ENCODE measurements at places on chromosomes 2 and 18.

DNA sequence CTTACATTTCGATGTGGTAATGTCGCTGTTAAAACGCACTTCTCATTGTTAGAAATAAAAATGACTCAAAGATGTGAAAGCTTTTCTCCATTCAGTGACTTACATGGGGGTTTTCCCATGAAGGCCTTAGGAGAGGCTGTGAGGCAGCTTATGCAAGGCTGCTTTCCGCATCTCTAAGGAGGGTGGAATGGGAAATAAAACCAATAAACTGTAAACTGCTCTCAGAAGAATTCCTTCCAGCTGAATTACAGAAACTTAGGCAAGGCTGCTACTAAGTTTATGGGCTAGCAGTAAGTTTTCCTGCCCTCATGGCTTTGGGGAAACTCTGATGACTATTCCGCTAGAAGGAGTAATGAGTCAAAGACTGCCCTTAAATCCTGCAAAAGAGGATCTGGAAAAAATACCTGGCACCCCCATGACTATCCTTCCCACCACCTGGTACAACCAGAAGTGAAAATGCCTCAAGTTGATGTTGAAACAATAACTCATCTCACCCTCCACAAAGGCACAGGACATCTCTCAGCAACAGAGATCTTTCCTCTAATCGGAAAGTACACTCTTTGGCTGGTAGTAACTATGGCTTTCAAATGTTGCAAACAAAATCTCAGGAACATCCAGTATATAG is 97.7 kb upstream of the SMAD7 start:
- no peak for DNase-seq

GRCh38 chr2:165432234-165432966 is 37.1 kb upstream of the CSRNP3 start:
- DNase-seq: no peak

DNA sequence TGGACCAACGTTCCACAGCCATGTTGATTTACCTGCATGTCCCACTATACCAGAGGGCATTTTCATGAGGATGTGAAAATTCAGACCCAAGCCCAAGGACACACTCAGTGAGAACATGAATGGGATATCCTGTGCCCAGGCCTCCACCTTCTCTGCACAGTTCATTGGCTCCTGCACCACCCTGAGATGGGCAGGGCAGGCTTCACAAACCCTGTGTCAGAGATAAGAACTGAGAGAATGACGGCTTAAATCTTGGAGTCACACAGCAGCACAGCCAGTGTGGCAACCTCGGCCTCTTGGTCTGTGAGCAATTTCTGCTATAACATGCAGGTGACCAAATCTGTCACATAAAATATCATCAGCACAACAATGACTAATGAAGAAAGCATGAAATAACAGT is 71.9 kb downstream of the UXS1 start:
- DNase-seq: no peak

DNA sequence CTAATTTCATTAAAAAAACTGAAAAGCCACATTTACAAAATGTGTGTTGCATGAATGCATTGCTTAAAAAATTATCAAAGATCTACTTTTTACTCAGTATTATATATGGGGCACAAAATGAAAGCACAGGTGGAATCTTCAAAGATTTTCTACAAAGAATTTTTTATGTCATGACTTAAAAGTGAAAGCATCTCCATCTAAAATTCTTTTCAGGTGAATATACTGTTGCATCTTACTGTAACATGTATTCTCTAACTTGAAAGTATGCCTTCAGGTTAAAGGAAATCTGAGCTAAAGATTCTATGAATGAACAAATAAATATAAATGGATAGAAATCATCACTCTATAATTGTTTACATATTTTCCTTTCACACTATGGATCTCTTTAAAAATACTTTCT is 66.8 kb upstream of the WDR75 start:
- DNase-seq: no peak

DNA sequence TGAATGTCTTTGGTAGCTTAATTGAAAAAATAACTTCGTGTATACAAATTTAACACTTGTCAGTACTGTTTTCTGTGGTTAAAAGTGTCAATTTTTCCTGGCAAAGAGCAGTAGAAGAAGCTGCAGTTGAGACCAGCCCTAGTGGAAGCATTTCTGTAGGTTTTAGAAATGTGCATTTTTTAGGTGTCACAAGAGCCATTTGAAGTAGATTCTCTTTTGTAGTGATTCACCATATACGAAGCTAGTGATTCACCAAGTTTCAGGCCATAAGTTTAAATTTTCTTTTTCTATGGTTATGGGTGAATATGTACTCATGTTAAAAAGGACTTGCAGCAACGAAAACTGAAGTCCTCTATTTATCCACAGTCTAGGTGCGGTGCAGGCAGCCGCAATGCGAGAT is 4.2 kb downstream of the NABP1 start:
- DNase-seq: no peak

DNA sequence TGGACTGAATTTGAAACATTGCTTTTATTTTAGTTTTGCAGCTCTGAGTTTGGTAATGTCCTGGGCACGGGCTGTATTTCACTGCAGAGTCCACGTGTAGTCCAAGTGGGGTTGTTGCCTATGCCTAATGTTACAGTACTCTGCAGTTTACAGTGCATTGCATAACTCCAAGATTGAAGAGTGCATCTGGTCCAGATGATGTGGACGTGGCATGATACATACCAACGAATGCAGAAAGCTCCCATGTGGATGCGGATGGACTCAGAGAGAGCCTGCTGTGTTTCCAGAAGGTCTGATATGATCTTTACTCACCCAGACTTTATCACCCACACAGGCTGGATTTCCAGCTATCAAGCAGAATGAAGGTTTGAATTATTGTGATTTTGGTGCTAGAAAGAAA is 44.4 kb upstream of the CCDC68 start:
- no peak for DNase-seq

GRCh38 chr18:23231340-23232021 is 96.2 kb downstream of the CABLES1 start:
- no peak for DNase-seq

DNA sequence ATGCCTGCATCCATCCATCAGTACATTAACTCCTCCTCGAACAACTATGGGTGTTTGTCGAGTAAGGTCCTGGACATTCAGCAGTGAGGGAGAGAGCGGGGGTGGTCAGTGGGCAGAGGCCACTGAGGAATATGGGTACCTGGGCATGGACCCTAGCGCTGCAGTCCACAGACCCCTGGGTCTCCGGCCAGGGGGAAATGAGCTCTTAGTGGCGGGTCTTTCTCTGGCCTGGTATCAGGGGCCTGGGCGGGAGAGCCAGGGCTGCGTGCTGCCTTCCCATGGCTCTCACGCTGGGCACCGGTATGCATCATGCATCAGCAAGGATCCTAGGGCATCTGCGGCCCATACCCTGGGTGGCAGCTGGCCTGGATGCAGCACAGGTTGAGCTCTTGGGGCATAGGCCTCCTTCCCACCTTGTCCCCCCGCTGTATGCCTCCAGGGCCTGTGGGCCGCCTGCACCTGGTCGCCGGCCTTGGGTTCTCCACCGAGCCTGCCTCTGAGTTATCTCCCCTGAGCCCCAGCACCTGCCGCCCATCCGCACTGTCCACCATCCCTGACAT is 1.3 kb upstream of the MOCOS start:
- DNase-seq: no peak

DNA sequence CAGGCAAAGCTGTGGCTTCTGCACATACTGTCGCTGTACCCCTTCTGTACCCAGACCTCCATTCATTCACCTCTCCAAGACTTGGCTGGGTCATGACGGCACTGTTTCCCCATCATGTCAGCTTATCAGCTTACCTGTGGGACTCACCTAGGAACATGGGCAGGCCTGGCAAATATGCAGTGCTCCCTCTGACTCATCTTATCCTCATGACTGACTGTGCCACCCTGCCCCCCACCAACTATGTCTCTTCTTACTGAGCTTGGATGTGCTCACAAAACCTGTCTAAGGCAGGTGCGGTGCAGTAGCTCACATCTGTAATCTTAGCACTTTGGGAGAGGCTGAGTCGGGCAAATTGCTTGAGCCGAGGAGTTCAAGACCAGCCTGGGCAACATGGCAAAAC is 152.4 kb downstream of the MGAT5 start:
- DNase-seq: no peak

DNA sequence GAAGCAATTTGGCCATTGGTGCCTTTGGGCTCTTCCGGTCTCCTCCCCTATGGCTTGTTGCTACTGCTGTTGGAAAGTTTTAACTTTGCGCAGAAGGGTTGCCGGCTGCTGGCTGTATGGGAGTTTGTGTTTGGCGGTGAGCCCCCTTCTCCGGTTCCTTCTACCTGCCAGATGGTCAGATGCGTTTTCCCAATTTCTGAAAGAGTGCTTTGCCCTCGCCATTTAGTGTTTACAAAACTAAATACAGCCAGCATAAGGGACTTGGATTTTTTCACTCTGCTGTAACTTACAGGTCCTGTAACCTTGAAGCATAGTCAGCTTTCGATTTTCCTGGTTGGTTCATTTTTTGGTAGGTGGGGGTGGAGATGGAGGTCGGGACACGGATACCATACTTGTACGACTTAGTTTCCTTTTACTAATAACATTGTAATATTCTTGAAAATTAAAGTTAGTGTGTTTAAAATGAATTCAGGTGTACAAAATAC is 604 bp downstream of the COQ10B start:
- DNase-seq: no peak

- no peak for DNase-seq
These were observed 158.6 kb upstream of the HS6ST1 start for GRCh38 chr2:128477026-128477820.

- no peak for DNase-seq
These were observed 21.6 kb downstream of the PRKRA start for GRCh38 chr2:178429336-178429735.

GRCh38 chr18:2657788-2658458 is 2.4 kb downstream of the SMCHD1 start:
- DNase-seq: no peak

- DNase-seq: no peak
These were observed 87.9 kb downstream of the BCL2L11 start for GRCh38 chr2:111208639-111209038.

DNA sequence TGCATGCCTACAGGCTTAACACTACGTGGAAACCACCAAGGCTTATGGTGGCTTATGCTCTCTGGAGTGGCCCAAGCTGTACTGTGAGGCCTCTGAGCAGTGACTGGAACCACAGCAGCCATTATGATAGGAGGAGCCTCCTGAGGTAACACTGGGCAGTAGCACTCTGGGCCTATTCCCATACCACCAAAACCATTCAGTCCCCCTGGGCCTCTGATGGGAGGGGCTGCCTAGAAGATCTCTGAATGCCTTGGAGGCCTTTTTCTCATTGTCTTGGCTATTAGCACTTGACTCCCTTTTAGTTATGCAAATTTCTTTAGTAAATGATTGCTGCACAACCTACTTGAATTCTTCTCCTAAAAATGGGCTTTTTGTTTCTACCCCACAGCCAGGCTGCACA is 985.0 kb downstream of the DPP10 start:
- no peak for DNase-seq

DNA sequence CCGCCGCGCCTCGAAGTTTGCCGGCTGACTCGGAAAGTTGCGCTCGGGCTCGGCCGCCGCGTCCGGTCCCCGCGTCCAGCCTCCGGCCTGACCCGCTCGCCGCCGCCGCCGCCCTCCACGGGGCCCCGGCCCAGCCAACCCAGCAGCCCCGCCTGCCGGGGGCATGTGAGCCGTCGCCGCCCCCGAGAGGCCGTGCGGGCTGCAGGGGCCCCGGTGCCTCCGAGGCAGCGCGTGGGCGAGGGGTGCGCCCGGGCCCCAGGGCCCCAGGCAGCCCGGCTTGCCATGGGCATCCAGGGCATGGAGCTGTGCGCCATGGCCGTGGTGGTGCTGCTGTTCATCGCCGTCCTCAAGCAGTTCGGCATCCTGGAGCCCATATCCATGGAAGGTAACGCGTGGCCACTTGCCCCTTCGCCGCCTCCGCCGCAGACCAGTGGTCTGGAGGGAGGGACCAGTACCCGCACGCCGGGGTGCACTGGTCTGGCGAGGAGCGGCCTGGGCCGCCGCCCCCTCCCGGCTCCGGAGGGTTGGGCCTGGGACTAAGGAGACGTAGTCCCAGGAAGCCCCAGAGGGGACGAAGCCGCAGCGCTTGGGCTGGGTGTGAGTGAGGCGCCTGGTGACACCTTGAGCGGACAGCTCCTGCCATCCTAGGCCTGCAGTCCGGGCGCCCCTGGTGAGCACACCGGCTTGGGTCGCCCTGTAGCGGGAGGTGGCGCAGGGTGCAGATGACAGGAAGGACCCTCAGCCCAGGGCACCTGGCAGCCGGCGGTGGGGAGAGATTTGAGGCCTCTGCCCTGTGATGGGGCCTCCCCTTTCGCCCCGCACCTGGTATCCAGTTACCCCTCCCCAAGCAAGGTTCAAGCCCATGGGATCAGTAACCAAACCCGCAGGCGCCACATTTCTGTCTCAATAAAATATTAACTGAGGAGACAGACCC is 49.9 kb downstream of the KCNIP3 start:
- no peak for DNase-seq

DNA sequence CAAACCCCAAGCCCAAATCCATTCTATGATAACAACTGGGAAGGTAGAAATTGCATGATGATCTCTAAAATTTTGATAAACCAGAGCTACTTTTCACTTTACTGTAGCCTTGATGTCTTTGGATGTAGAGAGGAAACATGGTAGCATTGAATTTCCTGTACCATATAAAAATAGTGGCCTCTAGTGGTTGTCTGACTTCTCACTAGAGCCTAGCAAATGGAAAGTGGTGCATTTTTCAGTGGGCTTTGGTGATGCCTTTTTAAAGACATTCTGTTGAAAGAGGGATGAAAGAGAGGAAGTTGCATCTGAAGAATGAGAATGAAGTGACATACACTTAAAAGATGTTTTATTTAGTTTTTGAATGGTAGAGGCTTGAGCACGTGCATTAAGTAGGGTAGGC is 662.2 kb downstream of the XIRP2 start:
- peak; percentile 20 for DNase-seq

DNA sequence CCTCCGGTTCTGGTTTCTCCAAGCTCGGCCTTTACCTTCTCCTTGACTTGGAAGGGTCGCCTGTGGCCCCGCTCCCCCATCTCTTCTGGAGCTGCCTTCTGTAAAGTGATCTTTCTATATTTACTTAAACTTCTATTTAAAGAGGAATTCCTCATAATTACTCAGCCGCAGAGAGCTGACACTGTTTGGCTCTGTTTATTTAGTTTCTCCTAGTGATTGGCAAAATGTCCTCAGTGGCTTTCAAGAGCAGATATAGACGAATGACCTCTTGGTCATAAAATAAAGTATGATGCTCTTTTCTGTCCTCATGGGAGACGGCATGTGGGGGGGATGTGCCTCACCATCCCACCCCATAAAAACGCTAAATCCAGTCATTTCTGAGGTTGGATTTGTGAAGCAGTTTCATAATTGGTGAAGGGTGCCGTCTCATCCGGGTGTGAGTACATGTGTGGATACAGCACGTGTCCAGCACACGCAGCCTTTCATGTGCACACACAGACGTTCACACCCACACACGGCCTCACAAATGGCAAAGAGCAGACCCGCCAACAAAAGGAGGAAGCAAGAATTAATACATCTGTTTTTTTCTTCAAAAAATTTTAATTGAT is 43.4 kb upstream of the SMAD7 start:
- no peak for DNase-seq

- peak; percentile 69 for DNase-seq
These were observed 38.1 kb downstream of the SLC39A10 start for GRCh38 chr2:195695002-195695631.

- DNase-seq: no peak
These were observed 75.1 kb downstream of the SPRED2 start for GRCh38 chr2:65357095-65357958.

- DNase-seq: no peak
These were observed 287.7 kb downstream of the NBAS start for GRCh38 chr2:15273452-15273851.

Measured in DMS153 (cell line).